ENCODE measurements at places on chromosomes 11 and 22.

DNA sequence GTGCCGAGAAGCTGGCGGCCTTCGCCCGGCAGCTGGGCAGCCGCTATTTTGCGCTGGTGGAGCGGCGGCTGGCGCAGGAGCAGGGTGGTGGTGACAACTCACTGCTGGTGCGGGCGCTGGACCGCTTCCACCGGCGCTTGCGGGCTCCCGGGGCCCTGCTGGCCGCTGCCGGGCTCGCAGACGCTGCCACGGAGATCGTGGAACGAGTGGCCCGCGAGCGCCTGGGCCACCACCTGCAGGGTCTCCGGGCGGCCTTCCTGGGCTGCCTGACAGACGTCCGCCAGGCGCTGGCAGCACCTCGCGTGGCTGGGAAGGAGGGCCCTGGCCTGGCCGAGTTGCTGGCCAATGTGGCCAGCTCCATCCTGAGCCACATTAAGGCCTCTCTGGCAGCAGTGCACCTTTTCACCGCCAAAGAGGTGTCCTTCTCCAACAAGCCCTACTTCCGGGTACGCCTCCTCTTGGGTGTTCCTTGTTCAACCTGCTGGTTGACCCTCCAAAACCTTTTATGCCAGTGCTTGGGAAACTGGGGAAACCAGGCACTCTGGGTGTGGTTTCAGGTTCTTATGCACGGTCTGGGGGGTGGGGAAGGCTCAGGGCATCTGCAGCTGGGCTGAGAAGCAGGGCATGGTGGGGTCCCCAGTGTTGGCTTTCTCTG is 3.1 kb upstream of the TM7SF2 start:
- DNase-seq, result no peak

DNA sequence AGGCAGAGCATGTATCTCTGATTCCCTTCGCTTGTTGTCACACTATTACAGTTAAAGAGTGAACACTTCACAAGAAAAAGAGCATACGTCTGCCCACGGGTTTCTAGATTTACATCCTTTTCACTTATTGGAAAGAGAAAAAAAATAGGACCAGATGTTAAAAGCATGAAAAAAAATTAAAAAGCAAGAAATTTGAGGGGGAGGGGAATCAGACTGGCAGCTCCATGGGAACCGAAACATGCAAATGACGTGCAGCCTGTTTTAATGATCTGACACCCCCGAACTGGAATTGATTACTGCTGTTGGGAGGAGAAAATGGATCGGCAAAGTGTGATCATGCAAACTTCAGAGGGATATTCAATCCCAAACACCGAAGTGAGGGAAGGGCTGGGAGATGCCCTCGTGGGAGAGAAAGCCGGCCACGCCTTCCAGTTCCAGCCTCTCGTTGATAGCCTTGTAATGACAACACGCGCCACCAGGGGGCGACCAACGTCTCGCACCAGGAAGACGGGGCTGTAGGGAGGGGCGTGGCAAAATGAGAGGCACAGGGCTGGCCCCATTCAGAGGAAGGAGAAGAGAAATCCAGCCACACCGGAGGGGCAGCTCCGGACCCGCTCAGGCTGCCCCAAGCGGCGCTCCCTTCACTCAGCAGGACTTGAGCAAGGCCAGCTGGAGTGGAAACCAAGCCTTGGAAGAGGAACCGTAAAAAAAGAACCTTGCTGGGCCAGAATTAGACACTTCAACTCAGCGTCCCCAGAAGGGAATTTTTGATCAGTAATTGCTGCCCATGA is 53.8 kb upstream of the SYT13 start:
- peak; percentile 89 for DNase-seq

DNA sequence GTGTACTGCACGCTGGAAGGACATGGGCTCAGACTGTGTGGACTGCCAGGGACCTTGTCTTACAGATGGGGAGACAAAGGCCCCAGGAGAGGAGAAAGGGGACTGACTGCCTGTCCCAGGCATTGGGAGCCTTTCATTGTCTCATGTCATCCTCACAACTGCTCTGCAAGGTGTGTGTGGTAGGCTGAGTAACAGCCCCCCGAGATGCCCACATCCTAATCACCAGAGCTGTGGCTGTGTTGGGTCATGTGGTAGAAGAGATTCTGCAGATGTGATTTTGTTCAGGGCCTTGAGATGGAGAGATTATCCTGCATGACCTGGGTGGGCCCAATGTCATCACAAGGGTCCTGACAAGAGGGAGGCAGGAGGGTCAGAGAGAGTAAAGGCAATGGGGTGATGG is 39.1 kb downstream of the ARRB1 start:
- DNase-seq, result no peak

DNA sequence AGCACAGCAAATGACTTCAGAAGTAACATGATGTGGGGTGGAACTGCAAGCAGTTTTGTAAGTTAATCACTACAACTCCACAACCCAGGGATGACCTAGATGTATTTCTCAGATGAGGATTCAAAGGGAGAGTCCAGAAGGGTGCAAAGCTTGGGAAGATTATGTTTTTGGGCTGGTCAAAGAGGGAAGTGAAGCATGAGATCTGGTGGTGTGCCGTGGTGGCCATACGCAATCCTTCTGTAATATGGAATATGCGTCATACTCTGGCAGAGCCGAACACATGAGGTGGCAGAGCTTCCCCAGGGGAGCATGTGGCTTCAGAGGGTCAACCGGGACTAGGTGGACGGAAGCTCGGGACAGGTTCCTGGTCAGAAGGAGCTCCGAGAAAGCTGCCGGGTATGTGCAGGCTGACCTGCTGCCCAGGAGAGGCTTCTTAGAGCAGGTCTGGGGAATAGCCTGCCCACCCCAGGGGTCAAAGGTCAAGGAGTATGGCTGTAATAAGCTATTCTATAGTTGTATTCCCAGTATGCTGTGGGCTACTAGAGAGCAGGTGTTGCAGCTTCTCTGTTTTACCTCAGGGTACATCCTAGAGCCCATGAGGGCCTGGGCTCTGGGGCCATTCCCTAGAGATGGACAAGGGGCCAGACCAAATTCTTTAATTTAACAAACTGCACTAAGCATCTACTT is 70.1 kb upstream of the PHOX2A start:
- no peak for DNase-seq

DNA sequence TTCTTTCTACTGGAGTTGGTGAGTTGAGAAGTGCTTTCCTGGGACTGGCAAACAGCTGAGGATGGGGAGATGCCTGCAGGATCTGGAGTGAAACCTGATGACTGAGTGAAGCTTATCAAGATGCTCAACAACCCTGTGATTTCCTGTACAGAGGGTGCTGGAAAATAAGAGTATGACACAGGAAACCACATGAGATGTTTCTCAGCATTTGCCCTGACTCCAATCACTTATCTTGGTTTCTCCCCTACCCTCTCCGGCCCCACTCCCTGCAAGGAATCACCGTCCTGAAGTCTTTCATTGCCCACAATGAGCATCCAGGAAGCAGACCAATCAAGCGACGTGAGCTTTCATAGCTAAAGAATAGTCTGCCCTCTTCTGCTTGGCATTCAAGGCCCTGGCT is at the start of gene MRGPRX2:
Gene MRGPRX2, minus strand, starts transcription at position 89 of the 400 bp plus-strand sequence. CDS start 4,315 bp downstream, outside the sequence.
- DNase-seq, result no peak

- no peak for DNase-seq
Measured at GRCh38 chr11:22344081-22344480, 5.9 kb downstream of the SLC17A6 start.

DNA sequence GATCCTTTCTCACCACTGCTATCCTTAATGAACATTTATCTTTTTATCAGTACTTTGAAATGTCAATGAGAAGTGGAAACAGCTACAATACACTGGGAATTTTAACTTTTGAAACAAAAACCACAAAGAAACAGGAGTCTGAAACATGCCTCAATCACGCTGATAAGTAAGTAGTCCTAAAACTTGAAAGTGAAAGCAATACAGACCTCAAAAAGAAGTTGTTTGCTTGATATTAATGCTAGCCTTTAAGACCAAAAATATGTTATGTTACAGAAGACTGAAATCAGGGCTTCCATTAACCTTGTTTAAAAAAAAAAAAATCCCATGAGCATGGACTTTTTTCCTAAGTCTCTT is 21.3 kb downstream of the PHF21A start:
- DNase-seq, result no peak

DNA sequence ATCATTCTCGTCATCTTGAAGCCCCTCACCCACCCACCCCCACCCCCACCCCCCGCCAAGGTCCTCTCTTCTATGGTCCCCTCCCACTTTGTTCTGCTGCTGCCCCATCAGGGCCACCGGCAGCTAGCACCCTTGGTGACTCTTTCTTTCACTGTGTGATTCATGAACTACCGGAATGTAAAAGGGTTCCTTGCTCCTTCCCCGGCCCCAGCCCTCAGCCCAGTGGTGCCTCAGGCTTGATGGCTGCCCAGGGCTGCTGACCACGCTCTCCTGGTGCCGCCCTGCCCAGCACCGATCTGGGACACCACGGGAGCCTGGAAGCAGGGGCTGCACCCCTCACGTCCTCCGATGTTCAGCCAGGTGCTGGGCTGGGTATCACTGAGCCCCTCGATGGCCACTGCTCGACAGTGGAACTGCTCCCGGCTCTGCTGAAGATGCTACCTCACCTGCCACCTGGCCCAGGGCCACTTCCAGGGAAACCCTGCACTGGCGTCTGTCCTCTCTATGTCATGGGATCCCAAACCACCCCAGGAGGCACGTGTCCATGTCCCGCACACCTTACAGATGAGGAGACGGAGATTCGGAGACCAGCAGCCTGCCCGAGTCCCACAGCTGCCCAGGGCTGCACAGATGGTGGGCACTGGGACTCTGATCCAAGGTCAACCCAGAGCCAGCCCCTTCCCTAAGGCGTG is 39.7 kb downstream of the IGLL5 start:
- DNase-seq, result no peak

- DNase-seq, result no peak
Measured at GRCh38 chr22:47435204-47435487, 672.7 kb downstream of the TBC1D22A start.

- DNase-seq, result peak; percentile 72
Measured at GRCh38 chr22:50303848-50304527, 3.5 kb downstream of the PLXNB2 start.

- DNase-seq, result no peak
Measured at GRCh38 chr11:47881145-47881544, 33.0 kb upstream of the NUP160 start.

Measured in CD4-positive, alpha-beta T cell treated with Interleukin-1 beta for 1 hour (primary cell).